OCI-M1 (cell line): ENCODE measurements at places on chromosomes 2 and 18.

DNA sequence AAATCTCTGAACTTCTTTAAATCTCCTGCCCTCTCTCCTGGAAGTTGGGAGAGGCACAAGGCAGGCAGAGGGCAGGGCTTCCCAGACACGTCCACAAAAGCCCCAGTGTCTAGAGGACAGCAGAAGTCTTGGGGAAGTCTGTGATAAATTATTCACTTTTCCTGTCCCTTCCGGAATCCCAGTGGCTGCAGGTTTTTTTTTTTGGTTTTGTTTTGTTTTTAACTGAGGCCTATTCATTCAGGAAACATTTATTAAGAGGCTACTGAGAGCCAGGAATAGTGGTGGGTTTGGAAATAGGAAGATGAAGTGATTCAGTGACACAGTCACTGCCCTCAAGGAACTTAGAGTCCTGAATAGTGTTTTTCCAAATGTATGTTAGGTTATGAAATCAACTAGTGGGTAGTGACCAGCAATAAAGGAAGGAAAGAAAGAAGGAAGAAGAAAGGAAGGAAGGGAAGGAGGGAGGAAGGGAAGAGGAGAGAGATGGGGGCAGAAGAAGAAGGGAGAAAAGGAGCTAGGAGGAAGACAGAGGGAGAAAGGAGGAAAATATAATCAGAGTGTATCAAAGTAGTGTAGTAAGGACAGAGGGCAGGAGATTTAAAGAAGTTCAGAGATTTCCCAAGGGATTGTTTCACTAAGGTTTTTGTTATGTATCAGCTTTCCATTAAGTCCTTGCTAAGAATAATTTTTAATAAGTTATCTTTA, 98.9 kb upstream of the ZFP36L2 start:
- DNase-seq, result no peak

DNA sequence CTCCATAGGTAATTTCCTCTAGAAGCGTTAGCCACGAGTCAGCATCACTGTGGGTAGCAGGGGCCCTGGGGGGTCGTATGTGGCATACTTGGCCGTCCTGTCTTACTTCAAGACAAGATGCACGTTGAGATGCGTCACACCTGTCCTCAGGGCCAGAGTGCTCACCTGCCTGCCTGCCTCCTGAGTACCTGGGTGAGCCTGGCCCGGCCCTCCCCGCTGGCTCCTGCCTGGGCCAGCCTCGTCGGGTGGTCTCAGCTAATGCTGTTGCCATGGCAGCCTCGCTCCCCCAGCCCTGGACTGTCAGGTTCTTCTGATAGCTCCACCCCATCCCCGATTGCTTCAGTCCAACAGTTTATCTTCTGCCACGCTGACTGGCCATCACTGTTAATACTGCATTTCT, 232.4 kb downstream of the GBX2 start:
- no peak for DNase-seq

GRCh38 chr2:68363721-68364120, 1.4 kb upstream of the PLEK start:
- DNase-seq, result no peak

DNA sequence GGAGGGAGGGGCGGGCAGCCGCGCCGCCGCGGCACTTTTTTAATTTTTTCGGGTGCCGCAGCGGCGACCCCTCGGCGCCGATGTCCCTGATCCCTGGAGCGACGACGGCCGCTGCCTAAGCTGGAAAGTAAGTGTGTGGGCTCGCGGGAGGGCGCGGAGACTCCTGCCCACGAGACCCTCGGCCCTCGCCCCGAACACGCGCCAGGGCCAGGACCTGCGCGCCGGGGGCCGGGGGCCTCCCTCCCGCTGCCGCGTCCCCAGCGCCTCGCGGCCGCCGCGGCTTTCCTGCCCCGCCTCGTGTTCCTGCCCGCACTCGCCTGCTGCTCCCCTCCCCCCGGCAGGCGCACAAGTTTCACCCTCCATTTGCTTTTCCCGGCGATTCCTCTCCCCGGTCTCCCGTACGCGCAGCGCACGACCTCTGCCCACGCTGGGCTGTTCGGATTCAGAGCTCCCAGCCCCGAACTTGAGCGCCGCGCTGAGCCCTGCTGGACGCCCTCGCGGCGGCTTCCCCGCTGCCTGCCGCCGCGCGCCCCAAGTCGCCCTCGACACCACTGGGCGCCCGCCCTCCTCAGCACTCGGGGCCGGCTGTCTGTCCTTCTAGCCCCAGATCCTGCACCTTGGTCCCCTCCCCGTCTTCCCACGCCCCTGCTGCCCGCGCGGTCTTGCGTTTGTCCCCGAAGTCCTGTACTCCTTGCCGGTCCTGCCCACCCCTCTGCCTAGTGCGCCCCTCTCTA, 507 bp downstream of the PKP4 start:
- DNase-seq, result peak; percentile 82

DNA sequence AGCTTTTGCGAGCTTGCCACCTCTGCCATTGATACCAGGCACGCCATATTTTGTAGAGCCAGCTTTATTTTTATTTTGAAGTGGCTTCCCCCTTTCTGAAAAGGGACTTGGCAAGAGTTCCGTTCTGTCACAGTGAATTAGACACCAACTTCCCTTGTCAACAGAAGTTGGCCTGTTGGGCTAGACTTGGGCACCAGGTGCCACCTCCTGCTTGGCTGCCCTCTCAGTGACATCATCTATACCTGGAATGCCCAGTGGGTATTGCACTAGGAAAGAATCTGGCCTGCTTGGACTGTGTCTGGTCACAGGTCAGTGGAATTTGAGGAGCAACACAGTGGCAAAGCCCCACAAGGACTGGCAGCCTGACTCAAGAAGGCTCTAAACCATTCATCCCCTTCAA, 101.0 kb downstream of the BCL2L11 start:
- no peak for DNase-seq

- no peak for DNase-seq
Observed at GRCh38 chr2:223976635-223977226, 19.5 kb downstream of the MRPL44 start.

DNA sequence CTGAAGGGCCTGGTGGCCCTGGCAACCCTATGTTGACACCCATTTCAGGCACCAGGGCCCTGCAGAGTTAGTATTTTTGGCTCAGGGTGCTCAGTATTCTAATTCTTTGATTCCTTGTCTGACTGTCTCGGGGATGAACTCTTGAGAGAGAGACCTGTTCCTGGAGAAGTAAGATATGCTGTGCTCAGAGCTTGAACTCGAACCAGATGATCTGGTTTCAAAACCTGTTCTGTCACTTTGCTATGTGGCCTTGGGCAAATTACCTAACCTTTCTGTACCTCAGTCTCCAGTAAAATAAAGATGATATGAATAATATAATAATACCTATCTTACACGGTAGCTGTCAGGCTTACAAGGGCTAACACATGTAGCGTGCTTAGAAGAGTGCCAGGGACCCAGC, 294.2 kb downstream of the DYSF start:
- no peak for DNase-seq

- DNase-seq, result no peak
Observed at GRCh38 chr2:239024226-239024625, 176.3 kb downstream of the TWIST2 start.

DNA sequence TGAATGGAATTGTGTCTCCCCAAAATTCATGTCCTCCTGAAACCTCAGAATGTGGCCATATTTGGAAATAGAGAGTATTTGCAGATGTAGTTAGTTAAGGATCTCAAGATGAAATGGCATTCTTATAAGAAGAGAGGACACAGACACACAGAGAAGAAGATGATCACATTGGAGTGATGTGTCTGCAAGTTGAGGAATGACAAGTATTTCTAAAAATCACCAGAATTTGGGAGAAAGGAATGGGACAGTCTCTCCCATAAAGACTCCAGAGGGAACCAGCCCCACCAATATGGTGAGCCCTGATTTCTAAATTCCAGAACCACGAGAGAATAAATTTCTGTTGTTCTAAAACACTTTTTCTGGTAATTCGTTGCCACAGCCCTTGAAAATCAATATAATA, 166.3 kb downstream of the C1D start:
- DNase-seq, result no peak

DNA sequence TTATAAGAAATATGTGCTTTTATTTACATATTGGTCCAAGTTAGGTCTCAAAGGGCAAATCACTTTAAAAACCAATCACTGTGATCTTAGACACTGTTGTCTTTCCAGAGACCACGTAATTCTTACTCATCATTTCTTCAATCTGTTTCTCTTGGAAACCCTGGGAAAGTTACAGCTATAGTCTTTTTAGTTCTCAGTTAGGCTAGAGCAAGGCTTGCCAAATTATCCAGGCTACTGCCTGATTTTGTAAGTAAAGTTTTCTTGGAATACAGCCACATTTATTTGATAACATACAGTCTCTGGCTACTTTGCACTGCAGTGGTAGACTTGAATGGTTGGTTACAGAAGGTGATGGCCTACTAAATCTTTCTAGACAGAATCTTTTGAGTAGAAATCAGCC, 106.0 kb downstream of the KIAA1328 start:
- DNase-seq, result no peak

- DNase-seq, result no peak
Observed at GRCh38 chr2:9158786-9159779, 47.5 kb upstream of the ASAP2 start.

DNA sequence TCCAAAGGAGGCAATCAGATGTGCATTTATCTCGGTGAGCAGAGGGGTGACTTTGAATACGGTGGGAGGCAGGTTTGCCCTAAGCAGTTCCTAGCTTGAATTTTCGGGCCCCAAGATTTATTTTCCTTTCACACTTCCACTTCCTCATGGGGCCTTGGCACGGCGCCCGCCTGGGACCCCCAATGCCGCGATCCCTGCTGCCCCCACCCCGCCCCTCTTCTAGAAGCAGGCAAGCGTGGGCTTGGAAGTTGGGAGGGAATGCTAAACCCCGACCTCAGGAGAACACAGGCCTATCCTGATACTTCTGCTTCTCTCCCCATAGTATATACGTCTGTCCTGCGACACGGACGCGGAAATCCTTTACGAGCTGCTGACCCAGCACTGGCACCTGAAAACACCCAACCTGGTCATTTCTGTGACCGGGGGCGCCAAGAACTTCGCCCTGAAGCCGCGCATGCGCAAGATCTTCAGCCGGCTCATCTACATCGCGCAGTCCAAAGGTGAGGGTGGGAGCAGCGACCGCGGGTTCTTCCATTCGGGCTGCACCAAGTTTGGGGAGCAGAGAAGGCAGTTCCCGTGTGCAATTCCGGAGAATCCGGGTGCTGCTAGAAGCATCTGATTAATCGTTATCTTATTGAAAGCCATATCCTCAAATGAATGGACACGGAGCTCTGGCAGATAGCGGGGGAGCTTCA, 21.6 kb downstream of the TRPM8 start:
- no peak for DNase-seq

- DNase-seq, result no peak
Observed at GRCh38 chr2:215020283-215020682, 118.1 kb downstream of the ABCA12 start.

- peak; percentile 61 for DNase-seq
Observed at GRCh38 chr18:75727456-75727855, 300.0 kb upstream of the SMIM21 start.

DNA sequence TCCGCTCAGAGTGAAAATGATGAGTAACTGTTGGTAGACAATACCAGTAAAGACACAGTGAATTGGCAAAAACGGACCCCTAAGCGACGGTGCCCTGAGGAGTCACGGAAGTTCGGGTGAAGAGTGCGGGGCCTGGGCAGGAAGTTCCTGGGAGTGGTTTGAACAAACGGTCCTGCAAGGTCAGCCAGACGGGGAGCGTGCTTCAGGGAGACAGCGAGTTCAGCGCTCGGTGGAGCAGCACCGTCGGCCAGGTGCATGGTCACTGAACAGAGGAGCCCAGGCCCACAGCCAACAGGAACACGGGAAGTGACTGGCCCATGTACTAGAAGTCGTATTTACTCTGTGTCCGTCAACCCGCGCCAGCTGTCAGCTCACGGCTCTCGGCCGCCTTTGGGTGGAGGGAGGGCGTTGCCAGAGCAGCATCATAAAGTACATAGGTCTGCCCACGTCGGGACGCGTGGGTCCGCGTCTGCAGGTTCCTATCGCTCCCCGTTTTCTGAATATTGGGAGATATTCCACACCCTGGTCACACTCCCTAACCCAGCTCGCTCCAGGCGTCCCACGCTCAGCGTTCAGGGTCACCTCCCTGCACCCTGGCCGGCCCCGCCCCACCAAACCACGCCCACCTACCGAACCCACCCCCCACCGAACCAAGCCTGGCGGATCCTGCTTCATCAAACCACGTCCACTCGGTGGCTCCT, 75.6 kb upstream of the UXS1 start:
- peak; percentile 7 for DNase-seq
